Suprapubic skin (tissue), 4 donors: ENCODE measurements at places on chromosomes 5 and 9. TPM values are rescaled to one million over a fixed set of nuclear protein-coding genes. Genes with fewer than 3 reads are reported as not detected.

- no peaks in the 10 kb centered on the region for H3K27me3 ChIP-seq
- no peaks in the 10 kb centered on the region for H3K36me3 ChIP-seq
- no peak overlapping the region for H3K27ac ChIP-seq
- H3K4me1 ChIP-seq, result peaks cover 9% of the 10 kb centered on the region
Measured at GRCh38 chr9:13140843-13141592, 138.5 kb downstream of the MPDZ start.

- no peak overlapping the region for H3K4me3 ChIP-seq
- no peak for DNase-seq
Measured at GRCh38 chr9:115627511-115627910, 509.6 kb upstream of the TNC start.

DNA sequence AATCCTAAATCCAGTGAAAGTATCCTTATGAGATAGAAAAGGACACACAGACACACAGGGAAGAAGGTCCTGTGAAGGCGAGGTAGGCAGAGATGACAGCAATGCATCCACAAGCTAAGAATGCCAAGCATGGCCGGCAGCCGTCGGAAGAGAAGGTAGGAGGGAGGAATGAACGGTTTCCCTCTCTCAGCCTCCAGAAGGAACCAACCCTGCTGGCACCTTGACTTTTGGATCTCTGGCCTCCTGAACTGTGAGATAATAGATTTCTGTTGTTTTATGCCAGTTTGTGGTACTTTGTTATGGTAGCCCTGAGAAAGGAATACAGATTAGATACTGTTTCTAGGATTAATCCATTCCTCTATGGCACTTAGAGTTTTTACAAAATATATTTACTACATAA, 76.1 kb upstream of the PANK3 start:
- H3K27ac ChIP-seq, result peak overlapping the region; percentile 78

DNA sequence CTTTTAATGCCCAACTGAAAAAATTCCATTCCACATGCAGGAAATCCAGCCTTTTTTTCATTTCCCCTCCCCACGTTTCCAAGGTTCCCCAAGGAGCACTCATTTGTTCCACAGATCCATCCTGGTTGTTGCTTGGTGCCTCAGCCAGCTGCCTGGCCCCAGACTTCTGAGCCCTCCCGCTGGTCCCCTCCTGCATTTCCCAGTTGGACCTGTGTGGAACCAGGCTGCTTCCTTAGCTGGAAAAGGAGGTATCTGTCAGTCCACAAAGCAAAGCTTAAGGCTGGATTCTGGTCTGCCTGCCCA, 44.8 kb downstream of the ANGPTL2 start:
- no peaks in the 10 kb centered on the region for H3K27me3 ChIP-seq
- no peak overlapping the region for H3K4me3 ChIP-seq
- H3K27ac ChIP-seq, result no peak overlapping the region
- H3K36me3 ChIP-seq, result no peaks in the 10 kb centered on the region
- H3K4me1 ChIP-seq, result peaks cover 39% of the 10 kb centered on the region
- DNase-seq, result no peak

GPBP1 gene
- total RNA-seq, result 66.4 TPM

DNA sequence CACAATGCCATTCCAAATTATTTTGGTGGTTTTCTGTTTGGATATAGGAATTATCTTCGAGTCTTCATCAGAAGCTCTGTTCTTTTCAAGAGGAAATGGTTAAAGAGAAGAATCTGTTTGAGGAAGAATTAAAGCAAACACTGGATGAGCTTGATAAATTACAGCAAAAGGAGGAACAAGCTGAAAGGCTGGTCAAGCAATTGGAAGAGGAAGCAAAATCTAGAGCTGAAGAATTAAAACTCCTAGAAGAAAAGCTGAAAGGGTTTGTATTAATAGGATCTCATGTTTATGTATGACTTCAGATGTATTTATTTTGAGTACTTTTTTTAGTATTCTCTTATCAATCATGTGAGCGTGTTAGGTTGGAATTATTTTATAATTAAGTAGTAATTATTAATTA, 15.0 kb downstream of the HMMR start:
- no peaks in the 10 kb centered on the region for H3K27me3 ChIP-seq
- H3K36me3 ChIP-seq, result no peaks in the 10 kb centered on the region
- H3K27ac ChIP-seq, result no peak overlapping the region
- no peak for DNase-seq
- H3K4me3 ChIP-seq, result no peak overlapping the region
- H3K4me1 ChIP-seq, result no peaks in the 10 kb centered on the region

ZNF367 gene
- 1.9 TPM for total RNA-seq

DNA sequence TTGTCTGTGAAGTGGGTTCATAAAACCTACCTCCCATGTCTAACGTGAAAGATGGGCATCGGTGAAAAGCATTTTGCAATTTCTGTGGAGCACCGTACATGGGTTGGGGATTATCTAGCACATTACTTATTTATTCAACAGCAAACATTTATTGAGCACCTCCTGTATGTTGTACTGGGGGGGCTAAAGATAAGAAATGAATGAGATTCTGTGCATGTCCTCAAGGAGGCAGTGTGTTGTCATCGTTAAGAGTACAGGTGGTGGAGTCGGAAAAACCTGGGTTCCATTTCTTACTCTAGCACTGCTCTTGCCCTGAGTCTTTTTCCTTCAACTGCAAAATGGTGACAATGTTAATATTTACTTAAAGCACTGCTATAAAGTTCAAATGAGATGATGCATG, 30.4 kb upstream of the DENND1A start:
- DNase-seq, result no peak
- H3K27me3 ChIP-seq, result peaks cover 19% of the 10 kb centered on the region
- H3K36me3 ChIP-seq, result no peaks in the 10 kb centered on the region
- H3K27ac ChIP-seq, result no peak overlapping the region
- no peaks in the 10 kb centered on the region for H3K4me1 ChIP-seq
- H3K4me3 ChIP-seq, result no peak overlapping the region

DNA sequence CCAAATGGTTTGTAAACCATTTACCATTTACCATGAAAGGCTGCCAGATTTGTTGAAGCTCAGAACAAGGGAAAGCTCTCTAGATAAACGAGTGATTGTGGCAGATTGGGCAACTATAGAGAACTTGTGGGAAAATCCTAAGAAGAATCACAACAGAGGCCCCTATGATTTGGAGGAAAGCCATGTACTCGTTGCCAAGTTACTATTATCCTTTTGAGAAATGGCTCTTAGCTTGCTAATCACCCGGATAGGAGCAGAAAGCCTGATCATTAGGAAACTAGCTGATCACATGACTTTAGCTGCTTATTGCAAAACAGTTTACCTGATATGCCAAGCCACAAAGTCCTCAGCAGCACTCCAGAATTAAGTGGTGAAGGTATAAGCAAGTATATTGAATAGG, 23.5 kb upstream of the ATG10 start:
- H3K4me3 ChIP-seq, result no peak overlapping the region
- H3K27ac ChIP-seq, result no peak overlapping the region
- no peak for DNase-seq
- H3K36me3 ChIP-seq, result no peaks in the 10 kb centered on the region
- H3K27me3 ChIP-seq, result no peaks in the 10 kb centered on the region

DNA sequence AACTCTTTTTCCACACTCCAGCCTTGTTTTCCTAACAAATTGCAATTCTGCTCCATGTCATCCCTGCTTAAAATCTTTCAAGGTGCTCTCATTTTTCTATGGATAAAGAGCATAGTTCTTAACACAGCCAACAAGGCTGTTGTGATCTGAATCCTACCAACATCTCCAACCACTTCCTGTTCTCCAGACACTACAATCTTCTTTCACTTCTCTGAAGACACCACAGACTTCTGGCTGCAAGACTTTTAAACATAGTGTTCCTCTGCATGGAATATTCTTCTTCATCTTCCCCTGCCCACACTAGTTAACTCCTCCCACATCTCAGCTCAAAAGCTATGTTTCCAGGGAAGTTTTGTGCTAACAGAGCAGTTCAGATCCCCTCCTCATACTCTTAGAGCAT, 404.8 kb downstream of the MAN2A1 start:
- no peak overlapping the region for H3K4me3 ChIP-seq
- no peaks in the 10 kb centered on the region for H3K36me3 ChIP-seq
- H3K27me3 ChIP-seq, result no peaks in the 10 kb centered on the region
- no peaks in the 10 kb centered on the region for H3K4me1 ChIP-seq
- no peak overlapping the region for H3K27ac ChIP-seq
- no peak for DNase-seq

- H3K27me3 ChIP-seq, result peaks cover 3% of the 10 kb centered on the region
- no peak for DNase-seq
- H3K36me3 ChIP-seq, result no peaks in the 10 kb centered on the region
- H3K4me1 ChIP-seq, result no peaks in the 10 kb centered on the region
- no peak overlapping the region for H3K4me3 ChIP-seq
- no peak overlapping the region for H3K27ac ChIP-seq
Measured at GRCh38 chr5:169772688-169773087, 135.6 kb downstream of the DOCK2 start.

DNA sequence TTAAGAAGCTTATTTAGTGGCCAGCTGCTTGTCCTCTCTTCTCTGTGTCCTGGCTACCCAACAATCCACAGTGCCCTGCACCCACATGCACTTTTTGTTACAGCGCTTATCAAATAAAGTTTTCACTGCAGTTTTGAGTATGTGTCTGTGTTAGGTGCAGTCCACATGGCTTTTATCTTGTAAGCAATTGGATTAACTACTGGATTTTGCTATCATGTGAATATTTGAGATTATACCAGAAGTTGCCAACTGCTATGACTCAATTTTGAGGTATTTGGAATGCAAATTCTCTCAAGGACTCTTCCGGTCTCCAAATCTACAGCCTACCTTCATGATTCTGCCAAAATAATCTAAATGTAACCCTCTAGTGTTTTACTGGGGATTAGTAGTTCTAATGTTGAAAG, 690.2 kb downstream of the NR2F1-AS1 start:
- H3K4me1 ChIP-seq, result no peaks in the 10 kb centered on the region
- no peaks in the 10 kb centered on the region for H3K36me3 ChIP-seq
- DNase-seq, result no peak
- H3K27ac ChIP-seq, result no peak overlapping the region

DNA sequence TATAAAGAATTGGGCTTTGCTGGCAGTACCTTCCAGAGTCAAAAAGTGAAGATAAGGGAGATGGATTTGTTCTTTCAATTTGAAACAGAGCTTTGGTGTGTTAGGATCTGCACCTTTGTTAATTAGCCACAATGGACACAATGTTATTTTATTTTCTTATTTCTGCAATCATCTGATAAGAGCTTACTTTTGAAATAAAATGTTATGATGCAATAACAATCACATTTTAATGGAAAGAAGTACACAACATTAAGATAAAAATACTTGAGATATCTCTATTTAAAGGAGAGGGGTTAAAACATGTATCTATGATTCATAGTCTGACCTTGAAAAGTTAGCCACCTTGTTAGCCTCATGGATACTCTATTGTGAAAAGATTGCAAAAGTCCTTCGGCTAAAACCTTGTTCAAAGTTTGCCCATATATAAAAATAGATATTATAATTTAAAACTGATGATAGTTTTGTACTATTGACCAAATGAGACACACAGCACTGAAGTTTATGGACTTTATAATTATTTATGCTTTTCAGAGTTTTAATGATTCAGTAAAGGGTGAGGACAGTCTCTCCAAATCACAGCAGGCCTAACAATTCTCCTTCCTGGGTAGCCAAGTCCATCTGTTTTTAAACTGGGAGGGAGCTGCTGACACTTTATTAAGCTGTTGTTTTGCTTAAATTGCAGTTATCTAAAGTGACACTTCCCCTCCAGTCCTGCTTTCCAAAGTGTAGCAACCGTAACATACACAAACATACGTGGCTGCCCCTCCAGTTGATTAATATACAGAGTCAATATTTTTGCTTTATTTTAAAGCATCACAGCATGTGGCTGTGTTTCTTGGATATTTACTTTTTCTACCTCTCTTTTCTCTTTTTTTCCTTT, 47.6 kb upstream of the DAP start:
- no peak overlapping the region for H3K4me3 ChIP-seq
- DNase-seq, result no peak
- H3K27me3 ChIP-seq, result peaks cover 3% of the 10 kb centered on the region

GRCh38 chr5:139880416-139881142, 85.0 kb downstream of the PSD2 start:
- H3K27ac ChIP-seq, result no peak overlapping the region
- H3K4me3 ChIP-seq, result no peak overlapping the region
- H3K36me3 ChIP-seq, result no peaks in the 10 kb centered on the region
- DNase-seq, result no peak
- no peaks in the 10 kb centered on the region for H3K27me3 ChIP-seq

GRCh38 chr5:79849486-79850315, 141.4 kb downstream of the MTX3 start:
- no peaks in the 10 kb centered on the region for H3K36me3 ChIP-seq
- H3K27ac ChIP-seq, result no peak overlapping the region
- no peaks in the 10 kb centered on the region for H3K27me3 ChIP-seq
- peaks cover 7% of the 10 kb centered on the region for H3K4me1 ChIP-seq

OR1K1 gene
- total RNA-seq, result not detected

TAF11L10 gene
- total RNA-seq, result not detected

- H3K4me3 ChIP-seq, result no peak overlapping the region
- H3K36me3 ChIP-seq, result no peaks in the 10 kb centered on the region
- no peak for DNase-seq
- peaks cover 15% of the 10 kb centered on the region for H3K4me1 ChIP-seq
Measured at GRCh38 chr9:33620738-33621439, 96.8 kb downstream of the ANKRD18B start.

DNA sequence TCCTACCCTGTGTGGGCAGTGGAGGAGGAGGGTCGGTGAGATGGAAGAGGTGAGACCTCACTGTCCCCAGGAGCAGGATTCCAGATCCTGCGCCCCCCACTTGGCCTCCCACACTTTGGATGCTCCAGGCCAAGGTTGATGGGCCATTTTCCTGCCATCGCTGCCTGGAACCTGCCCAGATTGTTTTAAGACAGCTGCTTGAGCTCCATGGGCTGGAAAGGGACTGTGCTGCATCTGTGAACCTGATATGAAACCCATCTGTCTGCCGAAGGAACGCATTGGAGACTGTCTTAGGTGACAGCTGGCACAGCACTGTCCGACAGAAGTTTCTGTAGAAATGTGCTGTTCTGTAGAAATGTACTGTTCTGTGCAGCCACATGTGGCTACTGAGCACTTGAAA, 72.7 kb upstream of the SLC25A48 start:
- no peaks in the 10 kb centered on the region for H3K36me3 ChIP-seq
- no peak for DNase-seq
- no peaks in the 10 kb centered on the region for H3K4me1 ChIP-seq

GRCh38 chr9:9820436-9820835, 792.4 kb downstream of the PTPRD start:
- no peak overlapping the region for H3K4me3 ChIP-seq
- no peaks in the 10 kb centered on the region for H3K4me1 ChIP-seq
- no peak overlapping the region for H3K27ac ChIP-seq
- DNase-seq, result no peak
- no peaks in the 10 kb centered on the region for H3K27me3 ChIP-seq

GRCh38 chr9:109771796-109772531, 8.0 kb upstream of the PALM2AKAP2 start:
- H3K27ac ChIP-seq, result no peak overlapping the region
- H3K4me1 ChIP-seq, result peaks cover 4% of the 10 kb centered on the region
- DNase-seq, result no peak
- peaks cover 7% of the 10 kb centered on the region for H3K27me3 ChIP-seq

DNA sequence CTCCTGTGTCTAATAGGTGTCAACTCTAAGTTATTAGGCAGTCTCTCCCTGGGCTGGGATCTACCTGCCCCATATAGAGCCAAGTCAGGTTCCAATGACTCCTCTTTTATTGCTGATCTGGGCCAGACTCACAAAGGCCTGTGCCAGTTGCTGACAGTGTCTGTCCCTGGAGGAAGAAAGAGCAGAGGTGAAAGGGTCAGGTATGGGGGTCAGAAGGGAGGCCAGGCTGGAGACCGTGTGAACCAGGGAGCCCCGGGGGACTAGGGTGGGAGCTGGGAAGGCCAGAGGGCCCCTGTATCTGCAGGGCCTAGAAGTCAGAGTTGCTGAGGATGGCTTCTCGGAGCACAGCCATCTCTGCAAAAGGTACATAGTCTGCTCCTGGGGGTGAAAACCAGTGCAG, 3.5 kb upstream of the HINT2 start:
- no peak for DNase-seq
- no peak overlapping the region for H3K4me3 ChIP-seq
- H3K27ac ChIP-seq, result no peak overlapping the region

FXN gene
- total RNA-seq, result 6.7 TPM
